Activated CD8-positive, alpha-beta T cell treated with anti-CD3 and anti-CD28 coated beads, Interleukin-2, amount 10 ng/mL, durations not matched to agents 7 days and 5 days (primary cell): ENCODE measurements at places on chromosomes 1 and 21. TPM values are rescaled to one million over a fixed set of nuclear protein-coding genes. Genes with fewer than 3 reads are reported as not detected.
A peak's percentile ranks its signal among the peaks of the same experiment; 100 is the strongest.

DNA sequence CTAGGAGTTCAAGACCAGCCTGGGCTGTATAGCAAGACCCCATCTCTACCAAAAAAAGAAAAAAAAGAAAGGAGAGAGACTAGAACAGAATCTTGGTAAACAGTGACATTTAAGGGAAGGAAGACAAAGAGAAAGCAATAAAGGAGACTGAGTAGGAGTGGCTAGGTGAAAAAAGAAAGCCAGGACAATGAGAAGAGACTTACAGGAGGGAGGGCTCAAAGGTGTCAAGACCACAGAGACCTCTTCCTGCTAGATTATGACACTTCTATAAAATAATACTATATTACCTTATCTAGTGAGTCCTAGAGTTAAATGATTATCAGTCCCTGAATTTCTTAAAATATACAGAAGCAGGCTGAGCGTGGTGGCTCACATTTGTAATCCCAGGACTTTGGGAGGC lies 10.1 kb upstream of the EPRS1 start:
- H3K4me3 ChIP-seq, result no peak overlapping the region
- H3K36me3 ChIP-seq, result peaks cover 8% of the 10 kb centered on the region
- H3K27me3 ChIP-seq, result no peaks in the 10 kb centered on the region
- H3K4me1 ChIP-seq, result peaks cover 9% of the 10 kb centered on the region
- no peak for DNase-seq

DNA sequence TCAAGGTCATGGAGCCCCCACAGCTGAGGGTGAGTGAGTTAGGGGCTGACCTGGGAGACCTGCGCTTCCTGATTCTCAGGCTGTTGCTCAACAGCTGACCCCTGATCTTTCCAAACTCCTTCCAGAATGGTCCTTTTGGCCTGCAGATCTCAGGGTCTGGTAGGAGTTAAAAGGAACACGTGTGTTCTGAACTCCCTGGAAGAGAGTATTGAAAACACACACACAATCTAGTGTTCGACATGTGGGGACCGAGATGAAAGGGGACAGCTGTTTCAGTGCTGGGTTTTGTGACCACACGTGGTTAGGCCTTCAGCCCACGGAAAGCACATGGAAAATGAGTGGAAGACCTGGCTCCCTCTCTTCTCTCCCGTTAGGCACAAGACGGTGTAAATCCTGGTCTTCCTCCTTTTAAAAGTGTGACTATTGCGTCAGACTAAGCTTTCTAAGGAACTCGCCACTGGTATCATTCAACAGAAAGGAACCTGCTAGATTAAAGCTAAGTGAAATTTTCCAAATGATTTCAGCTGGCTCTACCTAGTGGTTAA lies 49.6 kb downstream of the RUNX1 start:
- H3K36me3 ChIP-seq, result peaks cover 2% of the 10 kb centered on the region
- H3K4me1 ChIP-seq, result peaks cover 33% of the 10 kb centered on the region
- H3K27ac ChIP-seq, result no peak overlapping the region

DNA sequence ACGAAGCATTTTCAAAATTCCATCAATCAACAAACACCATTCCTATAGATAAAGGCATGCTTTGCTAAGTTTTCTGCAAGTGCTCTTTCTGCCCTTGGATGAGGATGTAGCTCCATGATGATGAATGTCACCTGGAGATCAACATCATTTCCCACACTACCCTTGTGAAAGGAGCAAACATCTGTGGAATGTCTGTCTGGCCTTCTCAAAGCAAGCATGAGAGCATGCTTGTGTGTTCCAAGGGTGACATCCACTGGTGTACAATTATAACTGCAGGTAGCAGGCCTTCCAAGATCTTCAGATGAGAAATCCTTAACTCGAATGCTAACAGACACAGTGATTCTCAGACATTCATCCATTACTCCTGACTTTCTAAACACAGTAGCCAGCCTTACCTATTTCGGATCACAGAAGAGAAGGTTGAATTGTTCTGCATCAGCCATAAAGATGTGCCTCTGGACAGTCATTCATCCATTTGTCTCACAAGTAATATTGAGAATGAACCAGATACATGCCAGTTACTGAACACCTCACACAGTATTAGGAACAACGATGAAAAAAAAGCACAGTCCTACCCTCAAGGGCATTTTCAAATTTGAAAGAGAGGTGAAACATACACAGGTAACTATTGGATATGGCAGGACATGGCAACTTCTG lies 162.4 kb downstream of the TPR start:
- no peak overlapping the region for H3K27ac ChIP-seq
- peaks cover 13% of the 10 kb centered on the region for H3K27me3 ChIP-seq
- no peak overlapping the region for H3K4me3 ChIP-seq
- no peaks in the 10 kb centered on the region for H3K36me3 ChIP-seq
- H3K4me1 ChIP-seq, result no peaks in the 10 kb centered on the region
- peak; percentile 39 for DNase-seq

DNA sequence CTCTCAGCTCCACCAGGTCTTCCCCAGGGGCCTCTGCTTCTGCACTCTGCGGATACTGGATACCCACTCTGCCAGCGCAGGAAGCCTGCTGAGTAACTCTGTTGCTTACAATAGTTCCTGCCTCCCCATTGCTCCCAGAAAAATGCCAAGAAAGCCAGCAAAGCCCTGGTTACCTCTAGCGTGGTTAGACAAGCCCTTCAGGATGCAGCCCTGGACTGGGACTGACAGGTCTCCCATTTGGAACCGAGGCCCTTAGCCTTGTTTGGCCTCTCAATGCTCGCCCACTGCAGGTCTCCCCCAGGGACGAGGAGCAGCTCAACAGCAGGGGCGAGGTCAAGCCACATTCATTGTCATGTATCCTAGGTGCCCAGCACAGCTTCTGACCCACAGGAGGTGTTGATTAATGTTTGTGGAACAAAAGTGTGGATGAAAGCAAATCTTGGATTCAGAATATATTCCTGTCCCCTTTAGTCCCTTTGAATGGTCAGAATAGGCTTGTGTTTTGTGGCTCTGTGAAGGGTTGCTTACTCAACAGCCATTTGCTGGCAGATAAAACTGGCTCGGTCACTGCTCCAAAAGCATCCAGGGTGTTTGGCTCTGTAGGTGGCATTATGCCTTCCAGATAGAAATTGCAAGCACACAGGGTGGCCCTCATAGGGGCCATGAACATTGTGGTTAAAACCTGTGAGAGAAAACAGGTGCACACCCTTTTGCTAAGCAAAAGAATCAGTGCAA lies 58.9 kb downstream of the C1orf198 start:
- H3K27me3 ChIP-seq, result peaks cover 8% of the 10 kb centered on the region
- no peak overlapping the region for H3K4me3 ChIP-seq
- peak; percentile 13 for DNase-seq

GRCh38 chr1:89863165-89863830 lies 42.5 kb downstream of the LRRC8D start:
- no peaks in the 10 kb centered on the region for H3K27me3 ChIP-seq
- DNase-seq, result no peak
- H3K27ac ChIP-seq, result peak overlapping the region; percentile 71
- H3K4me1 ChIP-seq, result peaks cover 28% of the 10 kb centered on the region
- no peak overlapping the region for H3K4me3 ChIP-seq
- H3K36me3 ChIP-seq, result peaks cover 47% of the 10 kb centered on the region

Gene SSX2IP
- 16.0 TPM for total RNA-seq
